T-cell (primary cell): ENCODE measurements at places on chromosomes 2 and 18.

- no peak for DNase-seq
Measured at GRCh38 chr2:209696836-209697711, 74.6 kb upstream of the UNC80 start.

DNA sequence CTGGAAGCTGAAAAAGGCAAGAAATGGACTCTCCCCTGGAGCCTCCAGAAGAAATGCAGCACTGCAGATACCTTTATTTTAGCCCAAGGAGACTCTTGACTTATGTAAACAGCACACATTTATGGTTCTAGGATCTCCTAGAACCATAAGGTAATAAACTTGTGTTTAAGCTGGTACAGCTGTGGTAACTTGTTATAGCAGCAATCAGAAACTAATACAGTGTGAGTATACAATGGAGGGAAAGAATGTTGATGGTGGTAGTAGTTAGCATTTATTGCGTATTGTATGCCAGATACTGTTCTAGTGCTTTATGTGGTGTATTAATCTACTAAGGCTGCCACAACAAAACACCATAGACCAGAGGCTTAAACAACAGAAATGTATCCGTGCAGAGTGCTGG is 40.6 kb downstream of the FOSL2 start:
- no peak for DNase-seq

- DNase-seq: no peak
Measured at GRCh38 chr2:166333801-166334200, 41.9 kb downstream of the SCN9A start.

GRCh38 chr18:48607056-48607984 is 68.5 kb downstream of the CTIF start:
- DNase-seq: no peak

DNA sequence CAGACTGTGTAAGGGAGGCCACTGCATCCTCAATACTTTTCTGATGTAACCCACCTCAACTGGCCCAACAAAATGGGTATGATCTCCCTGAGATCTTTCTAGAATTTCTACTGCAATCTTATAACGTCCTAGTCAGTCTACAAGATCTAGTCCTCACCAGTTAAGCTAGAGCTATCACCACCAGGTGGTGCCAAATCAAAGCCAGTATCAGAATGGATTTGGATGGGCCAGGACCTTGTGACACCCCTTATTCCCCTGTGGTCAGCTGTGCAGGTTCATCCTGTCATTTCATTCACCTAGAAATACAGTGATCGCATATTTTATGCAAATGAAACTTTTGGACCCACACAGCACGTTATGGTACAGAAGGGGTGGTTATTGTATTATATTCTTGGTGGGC is 90.3 kb downstream of the OLA1 start:
- DNase-seq: no peak

- DNase-seq: no peak
Measured at GRCh38 chr2:197304556-197305011, 6.0 kb downstream of the ANKRD44 start.

DNA sequence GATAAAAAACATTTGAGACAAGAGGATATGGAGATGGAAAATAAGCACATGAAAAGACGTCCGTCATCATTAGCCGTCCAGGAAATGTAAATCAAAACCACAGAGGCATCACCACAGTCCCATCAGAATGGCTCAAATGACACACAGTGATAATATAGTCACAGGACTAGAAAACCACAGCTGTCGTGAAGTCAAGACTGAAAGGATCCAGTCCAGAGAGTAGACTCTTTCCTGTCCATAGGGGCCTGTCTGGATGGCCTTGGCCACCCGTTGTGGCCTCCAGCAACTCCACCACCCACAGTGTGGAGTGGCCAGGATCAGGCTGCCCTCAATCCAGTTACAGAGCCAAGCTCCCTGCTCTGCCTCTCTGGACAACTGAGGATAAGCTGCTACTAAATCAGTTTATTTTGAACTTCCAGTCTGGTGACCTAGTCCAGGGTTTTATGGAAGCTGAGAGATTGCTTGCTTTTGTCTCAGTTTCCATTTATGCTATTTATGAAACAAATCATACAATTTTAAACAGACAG is 60.4 kb downstream of the RHOB start:
- DNase-seq: no peak

DNA sequence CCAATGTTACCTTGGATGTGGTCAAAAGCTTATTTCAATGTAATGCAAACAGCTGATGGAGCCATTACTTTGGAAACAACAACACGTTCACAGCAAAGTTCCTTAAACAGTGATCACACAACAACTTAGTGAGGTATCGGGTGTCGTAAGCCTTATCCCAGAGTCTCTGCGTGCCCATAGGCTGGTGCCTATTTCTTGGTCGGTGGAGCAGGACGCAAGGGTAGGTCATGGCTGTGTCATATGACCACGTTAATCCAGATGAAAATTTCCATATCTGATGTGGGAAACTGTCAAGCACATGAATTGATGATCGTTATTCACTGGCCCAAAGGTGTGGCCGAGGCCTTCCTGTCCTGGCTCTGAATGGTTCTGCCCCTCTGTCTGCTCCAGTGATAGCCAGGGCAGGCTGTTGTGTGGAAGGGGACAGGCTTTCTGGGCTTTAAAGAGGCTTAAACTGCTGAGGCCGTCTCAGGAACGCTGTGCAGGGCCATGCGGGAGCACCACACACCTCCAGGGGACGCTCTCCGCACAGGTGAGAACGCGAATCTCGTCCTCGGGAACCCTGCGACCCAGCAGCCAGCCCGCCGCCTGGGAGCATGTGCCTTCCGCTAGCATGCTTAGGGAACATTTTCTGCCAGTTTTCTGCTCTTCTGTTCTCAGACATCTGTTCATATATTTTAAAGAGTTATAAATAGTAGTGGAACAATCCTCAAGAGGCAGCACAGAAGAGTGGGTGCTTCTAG is 90.6 kb downstream of the KCTD1 start:
- DNase-seq: no peak

- DNase-seq: no peak
Measured at GRCh38 chr18:61606068-61606660, 272.9 kb downstream of the CDH20 start.

DNA sequence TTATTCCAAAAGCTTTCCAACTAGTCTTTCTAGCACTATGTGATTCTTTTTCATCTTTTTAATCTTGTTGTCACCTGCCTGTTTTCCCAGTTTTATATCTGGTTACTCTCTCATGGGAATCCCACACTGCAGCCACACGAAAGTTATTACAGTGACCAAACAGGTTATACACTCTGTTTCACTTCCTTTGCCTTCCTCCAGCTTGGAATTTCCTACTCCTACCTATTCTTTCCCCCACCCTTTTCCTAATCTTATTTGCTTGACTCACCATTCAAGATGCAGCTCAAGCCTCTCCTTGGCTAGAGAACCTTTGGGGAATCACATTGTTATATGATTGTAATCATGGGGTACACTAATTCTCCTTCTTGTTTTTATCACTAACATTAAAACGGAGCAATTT is 13.4 kb upstream of the TLK1 start:
- DNase-seq: no peak

- DNase-seq: no peak
Measured at GRCh38 chr18:48944634-48945033, 6.1 kb downstream of the SMAD7 start.

DNA sequence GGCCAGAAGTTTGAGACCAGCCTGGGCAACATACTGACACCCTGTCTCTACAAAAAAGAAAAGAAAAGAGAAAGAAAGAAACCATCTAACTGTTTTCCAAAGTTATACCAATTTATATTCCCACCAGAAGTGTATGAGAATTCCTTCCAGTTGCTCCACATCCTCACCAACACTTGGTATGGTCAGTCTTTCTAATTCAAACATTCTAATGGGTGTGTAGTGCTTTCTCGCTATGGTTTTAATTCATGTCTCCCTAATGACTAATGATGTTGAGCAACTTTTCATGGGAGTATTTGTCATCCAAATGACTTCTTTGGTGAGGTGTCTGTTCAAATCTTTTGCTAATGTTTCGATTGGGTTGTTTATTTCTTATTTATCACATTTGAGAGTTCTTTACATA is 10.5 kb upstream of the B3GNT7 start:
- DNase-seq: no peak

GRCh38 chr2:124640221-124640750 is 615.2 kb downstream of the CNTNAP5 start:
- DNase-seq: no peak

DNA sequence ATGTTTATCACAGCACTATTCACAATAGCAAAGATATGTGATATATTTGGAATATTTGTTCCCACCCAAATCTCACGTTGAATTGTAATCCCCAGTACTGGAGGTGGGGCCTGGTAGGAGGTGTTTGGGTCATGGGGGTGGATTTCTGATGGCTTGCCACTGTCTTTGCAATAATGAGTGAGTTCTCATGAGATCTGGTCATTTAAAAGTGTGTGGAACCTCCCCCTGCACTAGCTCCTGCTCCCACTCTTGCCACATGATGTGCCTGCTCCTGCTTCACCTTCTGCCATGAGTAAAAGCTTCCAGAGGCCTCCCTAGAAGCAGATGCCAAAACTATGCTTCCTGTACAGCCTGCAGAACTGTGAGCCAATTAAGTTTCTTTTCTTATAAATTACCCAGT is 72.2 kb upstream of the DYNC1I2 start:
- DNase-seq: no peak

DNA sequence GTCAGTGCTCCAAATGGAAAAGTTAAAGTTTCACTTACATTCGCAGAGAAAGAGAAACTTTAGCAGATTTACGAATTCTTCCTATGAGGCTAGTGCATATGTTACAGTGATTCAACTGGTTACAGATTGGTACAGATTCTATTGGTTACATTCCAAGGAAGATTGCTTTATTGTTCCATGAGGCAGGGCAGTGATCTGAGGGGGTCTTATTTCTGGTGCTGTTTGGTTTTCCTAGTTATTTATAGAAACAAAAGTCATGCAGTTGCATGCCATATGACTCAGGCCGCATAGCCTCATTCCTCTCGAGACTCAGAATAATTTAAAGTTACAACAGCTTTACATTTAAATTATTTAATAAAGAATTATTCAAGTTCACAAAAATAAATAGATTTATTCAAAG is 385.4 kb upstream of the SYT4 start:
- no peak for DNase-seq

DNA sequence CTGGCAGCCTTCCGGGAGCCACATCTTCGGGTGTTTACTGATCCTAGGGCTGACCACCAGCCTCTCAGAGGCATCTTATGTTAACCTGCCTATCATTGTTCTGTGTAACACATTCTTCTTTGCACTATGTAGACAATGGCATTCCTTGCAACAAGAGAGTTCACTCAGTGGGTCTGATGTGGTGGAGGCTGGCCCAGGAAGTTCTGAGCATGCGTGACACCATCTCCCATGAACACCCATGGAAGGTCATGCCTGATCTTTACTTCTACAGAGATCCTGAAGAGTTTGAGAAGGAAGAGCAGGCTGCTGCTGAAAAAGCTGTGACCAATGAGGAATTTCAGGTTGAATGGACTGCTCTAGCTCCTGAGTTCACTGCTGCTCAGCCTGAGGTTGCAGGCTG is 15.3 kb upstream of the ALMS1 start:
- no peak for DNase-seq

DNA sequence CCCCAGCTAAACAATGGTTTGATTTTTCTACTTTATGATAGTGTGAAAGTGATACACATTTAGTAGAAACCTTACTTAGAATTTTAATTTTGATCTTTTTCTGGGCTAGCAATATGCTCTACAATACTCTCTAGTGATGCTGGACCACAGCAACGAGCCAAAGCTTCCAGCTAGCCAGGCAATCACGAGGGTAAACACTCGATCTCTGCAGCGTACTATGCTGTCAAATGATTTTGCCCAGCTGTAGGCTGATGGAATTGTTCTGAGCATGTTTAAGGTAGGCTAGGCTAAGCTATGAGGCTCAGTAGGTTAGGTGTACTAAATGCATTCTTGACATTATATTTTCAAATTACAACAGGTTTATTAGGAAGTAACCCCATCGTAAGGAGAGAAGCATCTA is 207.5 kb downstream of the LRRTM4 start:
- no peak for DNase-seq

- no peak for DNase-seq
Measured at GRCh38 chr2:224147174-224147573, 108.1 kb upstream of the SERPINE2 start.

DNA sequence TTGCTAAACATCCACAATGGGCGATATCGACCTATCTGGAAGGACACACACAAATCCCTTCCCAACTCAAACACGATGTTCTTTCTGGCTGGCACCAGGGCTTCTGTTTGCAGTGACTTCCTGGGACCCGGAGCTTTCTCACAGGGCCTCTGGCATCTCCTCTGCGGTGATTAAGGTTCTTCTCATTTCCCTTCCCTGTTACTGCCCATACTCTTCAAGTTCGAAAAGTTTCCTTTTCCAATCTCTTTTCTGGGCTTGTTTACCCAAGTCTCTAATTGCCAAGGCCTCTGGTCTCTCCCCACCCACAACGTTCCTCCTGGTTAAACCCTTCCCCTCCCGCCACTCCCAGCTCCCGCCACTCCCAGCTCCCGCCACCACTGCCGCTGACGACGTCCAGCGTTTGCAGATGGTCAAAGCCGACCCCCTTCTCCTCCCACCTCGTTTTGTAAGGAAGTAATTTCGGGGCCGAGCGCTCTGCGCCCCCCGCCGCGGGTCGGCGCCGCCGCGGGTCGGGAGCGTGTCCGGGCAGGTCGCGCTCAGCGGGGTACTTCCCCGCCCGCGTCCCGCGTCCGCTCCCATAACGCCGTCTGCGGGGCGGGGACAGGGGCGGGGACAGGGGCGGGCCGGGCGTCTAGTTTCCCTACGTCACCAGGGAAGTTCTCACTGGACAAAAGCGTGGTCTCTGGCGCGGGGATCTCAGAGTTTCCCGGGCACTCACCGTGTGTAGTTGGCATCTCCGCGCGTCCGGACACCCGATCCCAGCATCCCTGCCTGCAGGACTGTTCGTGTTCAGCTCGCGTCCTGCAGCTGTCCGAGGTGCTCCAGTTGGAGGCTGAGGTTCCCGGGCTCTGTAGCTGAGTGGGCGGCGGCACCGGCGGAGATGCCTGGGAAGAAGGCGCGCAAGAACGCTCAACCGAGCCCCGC is at the start of gene PMAIP1:
TSS of gene PMAIP1 (plus strand) at position 699 of the 924 bp plus-strand sequence. CDS start at position 881, 182 bp downstream.
- peak; percentile 68 for DNase-seq

GRCh38 chr2:109031476-109032228 is 42.6 kb upstream of the EDAR start:
- peak; percentile 83 for DNase-seq

DNA sequence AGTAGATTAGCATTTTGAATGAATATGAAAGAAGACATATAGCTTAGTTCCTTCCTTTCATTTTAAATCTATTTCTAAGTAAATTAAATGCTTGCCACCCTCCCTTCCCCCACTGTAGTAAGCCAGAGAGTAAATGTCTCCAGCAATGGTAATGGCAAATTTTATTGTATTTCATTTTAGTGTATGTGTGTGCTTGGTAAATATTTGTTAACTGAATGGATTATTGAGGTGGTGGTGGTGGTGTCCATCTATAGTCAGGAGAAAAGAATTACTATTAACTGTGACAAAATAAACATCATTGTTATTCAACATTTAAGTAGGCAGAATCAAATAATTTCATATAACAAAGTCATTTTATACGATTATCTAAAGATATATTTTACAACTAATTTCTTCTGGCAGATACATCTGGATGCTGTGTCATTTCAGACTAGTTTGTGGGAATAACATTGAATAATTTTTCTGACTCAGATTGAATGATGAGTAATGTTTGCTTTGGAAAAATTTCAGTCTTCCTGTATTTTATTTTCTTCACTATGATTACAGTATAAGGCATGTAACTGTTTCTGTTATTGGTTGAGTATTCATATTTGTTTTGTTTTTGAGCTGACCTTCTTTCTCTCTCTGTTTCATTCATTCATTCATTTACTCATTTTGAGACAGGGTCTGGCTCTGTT is 18.3 kb downstream of the ASXL3 start:
- no peak for DNase-seq
